ENCODE measurements at places on chromosomes 6 and 20.

DNA sequence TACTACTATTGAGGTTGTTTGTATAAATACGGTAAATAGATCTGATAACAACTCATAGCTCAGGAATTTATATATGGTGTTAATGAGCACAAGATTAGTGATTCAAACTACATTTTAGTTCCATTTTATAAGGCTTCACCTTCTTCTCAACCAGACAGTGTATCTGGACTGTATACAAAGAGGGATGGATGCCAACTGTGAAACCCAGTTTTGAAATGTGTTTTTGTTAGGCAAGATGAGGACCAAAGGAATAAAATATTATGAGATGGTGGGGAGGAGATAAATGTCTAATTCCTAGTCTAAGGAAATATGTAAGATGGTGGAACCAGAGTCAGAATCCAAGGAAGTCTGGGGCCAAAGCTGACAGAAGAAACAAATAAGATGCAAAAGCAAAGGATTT is 329.0 kb downstream of the GRIK2 start:
- no peak for ATAC-seq

DNA sequence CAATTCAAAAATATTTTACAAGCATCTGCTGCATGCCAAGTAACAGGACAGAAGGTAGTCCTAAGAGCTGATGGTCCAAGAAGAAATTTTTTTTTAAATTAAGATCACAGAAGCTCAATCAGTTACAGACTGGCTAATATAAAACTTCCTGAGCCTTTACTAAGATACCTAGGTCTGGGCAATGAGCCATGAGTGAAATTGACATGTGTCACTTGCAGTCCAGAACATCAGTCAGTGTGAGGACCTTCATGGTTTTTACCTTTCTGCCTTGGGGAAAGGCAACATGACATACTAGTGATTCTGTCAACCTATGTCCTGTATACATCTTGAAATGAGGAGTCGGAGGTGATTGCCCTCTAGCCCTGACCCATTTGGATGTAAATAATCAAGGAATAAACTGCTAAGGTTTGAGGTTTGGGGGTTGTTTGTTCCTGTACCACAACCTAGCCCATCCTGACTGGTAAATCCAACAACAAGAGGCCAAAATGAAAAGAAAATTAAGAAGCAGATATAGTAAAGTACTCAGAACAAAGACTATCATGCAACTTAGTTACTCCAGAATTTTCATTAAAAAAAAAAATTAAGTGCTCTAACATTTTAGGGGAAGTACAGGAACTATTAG is 70.0 kb downstream of the CNKSR3 start:
- ATAC-seq: no peak

DNA sequence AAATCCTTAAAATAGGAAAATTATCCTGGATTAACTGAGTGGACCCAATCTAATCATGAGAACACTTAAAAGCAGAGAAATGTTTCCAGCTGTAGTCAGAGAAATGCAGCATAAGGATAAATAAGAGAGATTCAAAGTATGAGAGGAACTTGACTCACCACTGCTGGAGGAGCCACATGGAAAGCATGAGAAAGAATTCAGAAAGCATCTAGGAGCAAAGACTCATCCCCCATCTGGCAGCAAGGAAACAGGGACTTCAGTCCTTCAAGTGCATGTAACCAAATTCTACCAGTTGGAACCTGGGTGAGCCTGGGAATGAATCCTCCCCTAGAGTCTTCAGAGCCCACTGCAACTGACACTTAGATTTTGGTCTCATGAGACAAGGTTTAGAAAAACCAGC is 33.7 kb downstream of the RNF146 start:
- ATAC-seq: no peak

DNA sequence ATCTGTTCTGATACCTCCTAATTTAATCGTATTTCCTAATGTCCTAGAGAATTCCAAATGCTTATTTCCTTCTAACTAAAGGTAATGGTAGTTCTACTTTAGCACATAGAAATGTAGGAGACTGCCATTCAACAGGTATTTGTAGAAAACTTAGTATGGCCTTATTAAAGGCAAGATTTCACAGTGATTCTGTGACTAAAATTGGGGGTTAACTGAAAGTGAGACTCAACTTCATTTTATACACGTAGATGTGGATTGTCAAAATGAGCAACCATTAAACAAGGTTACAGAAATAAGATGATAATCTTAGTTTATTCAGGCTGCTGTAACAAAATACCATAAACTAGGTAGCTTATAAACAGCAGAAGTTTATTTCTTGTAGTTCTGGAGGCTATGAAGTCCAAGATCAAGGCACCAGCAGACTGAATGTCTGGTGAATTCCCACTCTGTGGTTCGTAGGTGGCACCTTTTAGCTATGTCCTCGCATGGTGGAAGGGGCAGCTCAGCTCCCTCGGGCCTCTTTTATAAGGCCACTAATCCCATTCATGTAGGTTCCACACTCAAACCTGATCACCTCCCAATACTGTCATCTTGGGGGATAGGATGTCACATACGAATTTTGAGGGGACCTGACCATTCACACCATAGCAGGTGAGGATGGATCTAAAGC is 38.7 kb downstream of the TAB2 start:
- no peak for ATAC-seq

DNA sequence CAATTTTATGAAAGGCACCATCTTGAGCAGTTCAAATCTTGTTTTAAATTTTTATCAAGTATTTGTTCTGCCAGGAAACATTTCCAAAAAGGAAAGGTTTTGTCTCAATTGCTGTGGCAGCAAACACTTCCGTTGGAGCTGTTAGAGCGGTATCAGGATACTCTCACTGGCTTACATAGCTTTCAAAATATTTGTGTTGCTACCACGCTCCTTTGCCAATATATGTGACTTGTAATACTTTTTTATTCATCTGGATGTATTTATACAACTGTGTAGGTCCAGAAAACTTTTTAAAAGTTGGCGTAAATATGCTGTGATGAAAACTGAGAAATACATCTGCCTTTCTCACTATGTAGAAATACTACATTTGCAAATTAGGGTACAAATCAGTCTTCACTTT is 37.8 kb upstream of the NHSL1 start:
- no peak for ATAC-seq

GRCh38 chr6:7640607-7641577 is 50.9 kb downstream of the SNRNP48 start:
- ATAC-seq: no peak

DNA sequence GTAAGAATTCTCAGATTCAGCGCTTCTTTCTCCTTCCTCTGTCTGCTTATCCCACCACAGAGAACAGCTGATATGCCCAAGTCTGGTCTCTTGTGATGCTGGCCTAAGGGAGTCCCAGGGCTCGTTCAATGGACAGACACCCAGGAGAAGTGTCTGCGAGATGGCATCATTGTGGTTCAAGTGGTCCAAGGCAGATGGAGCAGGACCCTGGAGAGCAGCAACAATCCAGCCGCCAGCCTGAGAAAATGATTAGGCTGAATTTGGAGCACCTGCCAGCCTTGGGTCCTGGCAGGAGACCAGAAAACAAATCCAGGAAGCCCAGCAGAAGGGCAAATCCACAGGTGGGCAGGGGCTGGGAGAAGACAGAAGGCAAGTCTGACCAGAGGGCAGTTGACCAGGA is 145.8 kb downstream of the PTPRT start:
- no peak for ATAC-seq

- ATAC-seq: peak; percentile 39
These were observed 383.4 kb downstream of the GRIK2 start for GRCh38 chr6:101776919-101777350.

DNA sequence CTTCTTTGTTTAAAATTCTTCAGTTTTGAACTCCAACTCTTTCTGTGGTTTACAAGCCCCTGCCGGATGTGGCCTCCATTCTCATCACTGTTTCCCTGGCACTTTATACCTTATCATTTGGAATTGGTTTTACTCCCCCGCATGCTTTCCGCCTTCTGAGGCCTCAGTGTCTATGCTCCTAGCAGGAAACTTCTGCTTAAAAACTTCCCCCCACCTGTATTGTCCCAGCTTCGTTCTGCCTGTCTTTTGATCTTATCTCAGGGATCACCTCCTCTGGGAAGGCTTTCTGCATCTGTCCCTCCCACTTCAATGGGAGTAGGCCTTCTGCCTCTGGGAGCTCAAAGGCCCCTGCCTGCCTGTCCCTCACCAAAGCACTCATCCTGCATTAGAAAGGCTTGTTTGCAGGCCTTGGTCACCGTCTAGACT is 3.4 kb upstream of the ANGPT4 start:
- no peak for ATAC-seq

DNA sequence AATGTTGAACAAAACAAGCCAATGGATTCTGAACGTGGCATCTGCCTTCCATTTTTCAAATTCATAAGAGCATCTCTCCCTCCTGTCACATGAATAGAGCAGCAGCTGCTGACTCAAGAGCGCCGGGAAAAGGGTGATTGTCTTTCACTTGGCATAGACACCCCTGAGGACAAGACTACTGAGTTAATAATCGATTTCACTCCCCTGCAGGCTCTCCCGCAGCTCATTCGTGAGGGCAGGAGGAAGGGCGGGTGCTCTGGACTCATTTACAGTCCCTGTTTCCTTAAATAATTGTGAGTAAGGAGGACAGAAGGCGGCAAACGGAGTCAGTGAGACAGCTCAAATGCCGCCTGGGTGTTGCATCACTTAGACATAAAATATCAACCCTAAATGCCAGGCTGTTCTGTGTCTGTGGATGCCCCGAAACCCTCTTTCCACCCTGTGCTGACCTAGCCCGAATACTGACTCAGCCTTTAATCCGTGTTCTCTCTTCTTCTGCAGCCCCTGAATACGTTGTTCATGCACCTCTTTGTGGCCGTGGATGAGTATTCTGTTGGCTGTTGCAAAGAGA is 21.6 kb downstream of the CFAP61 start:
- ATAC-seq: no peak

DNA sequence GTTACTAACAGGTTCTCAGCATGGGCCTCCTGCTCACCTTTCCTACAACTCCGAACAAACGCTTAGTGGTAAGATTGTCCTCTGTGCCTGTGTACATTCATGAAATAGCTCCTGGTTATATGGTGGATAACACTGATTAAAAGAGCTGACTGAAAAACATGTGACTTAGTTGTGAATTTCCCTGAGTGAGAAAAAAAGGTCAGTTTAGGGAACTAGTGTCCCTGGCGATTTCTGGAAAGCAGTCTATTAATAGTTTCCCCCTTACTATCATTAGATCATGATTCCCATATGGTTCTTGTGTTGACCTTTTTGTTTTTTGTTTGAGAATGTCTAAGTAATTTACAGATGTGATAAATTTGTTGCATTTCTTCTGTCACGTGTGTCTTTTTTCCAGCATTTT is 15.6 kb downstream of the SNRPC start:
- no peak for ATAC-seq

DNA sequence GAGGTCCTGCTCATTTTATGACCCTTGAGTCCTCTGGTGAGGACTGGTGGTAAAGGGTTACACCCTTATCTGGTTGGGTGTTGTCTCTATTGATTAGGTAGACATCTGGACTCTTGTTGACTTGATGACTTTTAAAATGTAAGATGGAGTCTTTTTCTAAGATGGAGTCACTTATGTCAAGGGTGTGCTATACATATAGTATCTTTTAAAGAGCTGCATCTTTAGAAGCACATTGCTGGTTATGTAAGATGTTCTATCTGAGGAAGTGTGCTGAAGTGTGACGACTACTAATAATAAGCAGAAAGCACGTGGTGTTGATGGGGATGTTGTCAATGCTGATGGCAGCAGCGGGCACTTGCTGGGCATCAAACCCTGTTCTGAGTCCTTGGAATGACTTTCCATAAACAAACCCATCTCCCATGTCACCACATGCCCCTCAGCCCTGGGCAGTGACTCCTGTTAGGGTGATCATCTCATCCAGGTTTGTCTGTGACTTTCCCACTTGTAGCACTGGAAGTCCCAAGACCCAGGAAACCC is 229.6 kb downstream of the EYA2 start:
- no peak for ATAC-seq

All from stimulated activated memory B cell treated with anti-CD40 and anti-IgM and Interleukin-4, amounts not matched to agents 10 μg/mL and 1 μg/mL and 100 μg/mL, for 72 hours (primary cell).